IMR-90 (cell line): ENCODE measurements at places on chromosomes 7 and 10. TPM values are rescaled to one million over a fixed set of nuclear protein-coding genes. Genes with fewer than 3 reads are reported as not detected.

The TUBB8 gene
- not detected in 2 replicates for total RNA-seq

The PSD gene
- total RNA-seq, result 1.4 and 2.0 TPM in 2 replicates

The CNPY1 gene
- total RNA-seq, result not detected in 2 replicates

GRCh38 chr7:19101472-19101871, 16.0 kb downstream of the TWIST1 start:
- no peaks in the 10 kb centered on the region for H3K27me3 ChIP-seq
- no peak for DNase-seq
- no peaks in the 10 kb centered on the region for H3K4me1 ChIP-seq
- no peak overlapping the region for H3K27ac ChIP-seq
- H3K4me3 ChIP-seq, result no peak overlapping the region

DNA sequence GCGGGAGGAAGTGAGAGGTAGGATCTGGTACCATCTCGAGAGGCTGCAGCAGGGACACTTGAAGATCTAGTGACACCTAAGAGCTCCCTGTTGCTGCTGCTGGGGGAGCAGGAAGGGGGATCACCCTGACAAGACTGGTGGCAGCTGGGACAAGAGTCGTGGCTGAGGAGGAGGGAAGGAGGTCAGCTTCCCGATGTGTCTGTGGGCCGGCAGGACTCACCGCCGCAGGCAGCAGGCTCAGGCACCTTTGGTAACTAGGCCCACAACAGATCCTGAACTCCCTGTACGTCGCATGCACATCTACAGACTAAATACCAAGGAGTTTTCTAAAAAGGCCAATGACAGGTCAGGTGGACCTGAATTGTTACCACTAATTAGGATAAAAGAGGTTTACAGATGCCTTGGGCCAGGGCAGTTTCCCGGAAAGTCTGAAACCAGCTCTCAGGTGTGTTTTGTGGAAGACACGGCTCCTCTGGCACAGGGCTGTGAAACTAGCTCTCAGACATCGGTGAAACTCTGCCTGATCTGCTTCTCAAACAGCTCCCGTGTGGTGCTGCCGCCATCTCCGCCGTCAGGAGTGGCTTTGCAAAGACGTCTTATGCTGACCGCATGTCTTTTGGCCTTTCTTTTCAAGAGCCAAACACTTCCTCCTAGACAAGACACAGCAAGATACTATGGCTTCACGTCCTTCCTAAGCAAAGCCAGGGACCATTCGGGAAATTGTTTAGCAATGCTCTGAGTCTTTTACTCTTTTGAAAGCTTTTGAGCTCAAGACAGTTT, 609.7 kb downstream of the PTPRN2 start:
- H3K27me3 ChIP-seq, result no peaks in the 10 kb centered on the region
- H3K27ac ChIP-seq, result no peak overlapping the region
- DNase-seq, result no peak
- H3K36me3 ChIP-seq, result no peaks in the 10 kb centered on the region
- no peak overlapping the region for H3K4me3 ChIP-seq
- no peaks in the 10 kb centered on the region for H3K4me1 ChIP-seq

- H3K27me3 ChIP-seq, result no peaks in the 10 kb centered on the region
- no peaks in the 10 kb centered on the region for H3K36me3 ChIP-seq
- H3K4me3 ChIP-seq, result no peak overlapping the region
These were observed 248.3 kb downstream of the CDK14 start for GRCh38 chr7:90844421-90844820.

DNA sequence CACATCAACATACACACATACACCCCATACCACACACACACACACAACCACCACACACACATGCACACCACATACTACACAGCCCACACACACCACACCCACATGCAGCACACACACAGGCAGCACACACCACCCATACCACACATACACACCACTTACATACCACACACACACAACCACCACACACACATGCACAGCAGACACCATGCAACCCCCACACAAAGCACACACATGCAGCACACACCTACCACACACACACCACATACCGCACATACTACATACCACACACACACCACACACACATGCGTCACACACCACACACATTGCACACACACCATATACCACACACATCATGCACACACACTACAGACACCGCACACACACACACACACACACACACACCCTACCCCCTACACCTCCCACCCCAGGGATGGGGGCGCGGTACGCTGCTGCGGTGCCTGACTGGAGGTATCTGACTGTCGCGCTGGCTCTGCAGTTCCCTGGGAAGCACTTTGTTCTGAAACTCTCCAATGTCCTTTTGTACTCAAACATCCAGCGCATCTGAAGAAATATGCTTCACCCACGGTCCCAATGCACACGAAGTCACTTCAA, 5.4 kb upstream of the TRPV6 start:
- H3K4me1 ChIP-seq, result no peaks in the 10 kb centered on the region
- H3K27ac ChIP-seq, result no peak overlapping the region
- no peak overlapping the region for H3K4me3 ChIP-seq
- H3K27me3 ChIP-seq, result no peaks in the 10 kb centered on the region

DNA sequence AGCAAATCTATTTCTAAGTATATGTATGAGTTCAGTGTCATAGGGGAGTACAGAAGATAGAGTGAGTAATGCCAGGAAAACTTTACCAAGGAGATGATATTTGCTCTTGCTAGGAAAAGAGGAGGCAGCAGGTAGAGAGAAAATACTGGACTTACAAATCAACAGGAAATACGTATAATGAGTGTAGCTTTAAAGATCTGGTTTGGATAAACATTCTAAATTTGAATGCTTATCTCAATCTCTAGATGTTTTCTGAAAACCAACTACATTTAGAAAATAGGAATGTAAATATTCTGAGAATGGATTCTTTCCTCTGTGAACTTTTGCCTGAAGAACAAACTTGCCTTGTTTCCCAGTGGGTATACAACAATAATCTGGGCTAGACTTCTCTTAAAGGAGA, 46.9 kb upstream of the GNAI1 start:
- H3K4me1 ChIP-seq, result peaks cover 6% of the 10 kb centered on the region
- H3K36me3 ChIP-seq, result no peaks in the 10 kb centered on the region
- H3K27ac ChIP-seq, result peak overlapping the region; percentile 65
- no peaks in the 10 kb centered on the region for H3K27me3 ChIP-seq

DNA sequence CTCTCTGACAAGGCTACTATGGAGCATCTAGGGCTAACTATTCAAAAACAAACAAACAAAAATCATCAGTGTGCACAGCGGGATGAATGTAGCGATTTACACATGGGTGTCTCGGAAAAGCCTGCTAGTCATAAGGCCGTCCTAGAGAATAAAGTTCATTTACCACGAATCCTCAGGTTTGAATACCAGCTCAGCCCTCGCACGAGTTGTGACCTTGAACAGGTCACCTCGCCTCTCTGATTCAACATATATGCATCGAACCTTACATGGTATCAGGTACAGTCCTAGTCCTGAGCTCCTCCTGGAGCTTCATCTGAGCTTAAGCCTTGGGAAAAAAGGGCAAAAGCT, 572 bp downstream of the ATP5MF start:
- H3K27me3 ChIP-seq, result no peaks in the 10 kb centered on the region
- no peaks in the 10 kb centered on the region; the same call in 1 of the 2 replicates for H3K4me1 ChIP-seq
- peak overlapping the region; percentile 73 for H3K4me3 ChIP-seq
- H3K36me3 ChIP-seq, result peaks cover 9% of the 10 kb centered on the region
- no peak for DNase-seq
- peak overlapping the region; percentile 82 for H3K27ac ChIP-seq

GRCh38 chr10:57799625-57800024, 468.1 kb downstream of the IPMK start:
- no peaks in the 10 kb centered on the region for H3K4me1 ChIP-seq
- no peaks in the 10 kb centered on the region for H3K36me3 ChIP-seq
- DNase-seq, result no peak

DNA sequence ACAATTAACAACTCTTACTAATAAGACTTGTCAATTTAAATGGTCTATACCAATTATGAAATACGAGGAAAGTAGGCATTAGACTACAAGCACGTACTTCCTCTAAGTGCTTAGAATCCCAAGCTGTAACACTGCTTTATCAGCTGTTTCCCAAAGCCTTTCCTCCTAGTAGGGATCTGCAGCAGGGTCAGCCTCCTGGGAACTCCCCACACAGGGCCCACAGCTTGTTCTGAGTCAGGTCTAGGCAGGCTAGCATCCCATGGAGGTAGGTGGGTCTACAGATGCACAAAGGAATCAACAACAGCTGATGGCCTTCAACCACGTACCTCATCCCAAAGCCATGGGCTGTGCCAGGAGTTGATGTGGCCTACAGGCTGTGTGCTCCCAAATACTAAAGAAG, 14.7 kb downstream of the MMS19 start:
- peaks cover 7% of the 10 kb centered on the region for H3K4me1 ChIP-seq
- no peaks in the 10 kb centered on the region for H3K27me3 ChIP-seq
- no peak overlapping the region for H3K4me3 ChIP-seq
- no peak overlapping the region for H3K27ac ChIP-seq
- peaks cover 20% of the 10 kb centered on the region for H3K36me3 ChIP-seq

- H3K36me3 ChIP-seq, result no peaks in the 10 kb centered on the region
- H3K4me1 ChIP-seq, result peaks cover 5% of the 10 kb centered on the region
- no peak overlapping the region for H3K27ac ChIP-seq
- peak; percentile 24 for DNase-seq
These were observed 54.5 kb downstream of the PARD3 start for GRCh38 chr10:34760606-34761005.

DNA sequence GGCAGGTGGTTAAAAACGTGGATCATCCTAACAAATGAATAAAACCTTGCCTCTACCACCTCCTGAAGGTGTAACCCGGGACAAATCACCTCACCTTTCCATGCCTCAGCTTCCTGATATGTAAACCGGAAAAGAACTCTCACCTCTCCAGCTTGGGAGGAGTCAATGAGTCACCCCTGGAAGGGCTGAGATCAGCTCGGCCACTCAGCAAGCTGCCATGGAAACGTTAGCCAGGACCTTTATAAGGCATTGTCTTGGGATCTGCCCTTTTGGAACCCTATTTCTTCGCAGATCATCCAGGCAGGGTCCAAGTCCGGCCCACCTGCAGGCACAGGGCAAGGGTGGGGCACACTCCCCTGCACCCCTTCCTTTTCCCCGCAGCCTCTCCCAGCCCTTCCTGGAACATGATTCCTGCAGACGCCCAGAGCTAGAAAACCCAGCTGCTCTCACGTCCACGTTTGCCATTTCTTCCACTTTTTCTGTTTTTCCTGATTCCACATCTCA, 81.6 kb upstream of the PFKP start:
- no peak overlapping the region for H3K4me3 ChIP-seq
- no peaks in the 10 kb centered on the region; the same call in 1 of the 2 replicates for H3K27me3 ChIP-seq
- H3K36me3 ChIP-seq, result no peaks in the 10 kb centered on the region
